ENCODE measurements at places on chromosomes 4 and X. TPM values are rescaled to one million over a fixed set of nuclear protein-coding genes. Genes with fewer than 3 reads are reported as not detected.

FAM13A gene
- 5.4 TPM for total RNA-seq

UNC5C gene
- total RNA-seq, result 0.01 TPM

ZCCHC12 gene
- 0.19 TPM for total RNA-seq

TMPRSS11A gene
- not detected for total RNA-seq

INTU gene
- 0.98 TPM for total RNA-seq
